ENCODE measurements at places on chromosomes 13 and 19.

GRCh38 chr19:15037586-15037985 lies 11.7 kb upstream of the CASP14 start:
- DNase-seq = no peak

DNA sequence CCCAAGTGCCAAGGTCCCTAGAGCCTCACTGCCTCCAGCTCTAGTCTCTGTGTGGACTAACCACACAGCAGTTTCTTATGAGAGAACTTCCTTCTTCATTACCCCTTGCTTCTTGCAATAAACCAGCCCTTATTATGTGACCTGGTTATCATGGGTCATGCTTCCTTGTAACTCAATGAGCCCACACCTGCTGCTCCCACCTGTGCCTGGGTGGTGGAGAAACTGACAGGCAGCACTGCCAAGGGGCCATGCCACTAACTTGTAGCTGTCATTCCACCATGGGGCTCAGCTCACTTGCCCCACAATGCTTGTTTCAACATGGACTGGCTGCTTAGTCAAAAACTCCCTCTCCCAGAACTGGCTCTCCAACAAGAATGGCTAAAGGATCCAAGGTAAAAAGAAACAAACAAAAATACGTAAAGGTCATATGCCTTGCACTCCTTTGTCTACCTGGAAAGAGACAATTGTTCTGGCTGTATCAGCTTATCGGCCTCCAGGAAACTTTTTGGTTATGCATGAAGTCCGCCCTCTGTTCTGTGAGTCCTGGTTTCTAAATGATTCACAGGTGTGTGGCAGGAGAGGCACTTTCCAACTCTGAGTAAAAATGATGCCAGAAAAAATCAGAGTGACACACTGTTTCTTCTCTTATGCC lies 446.4 kb downstream of the COG6 start:
- no peak for DNase-seq

DNA sequence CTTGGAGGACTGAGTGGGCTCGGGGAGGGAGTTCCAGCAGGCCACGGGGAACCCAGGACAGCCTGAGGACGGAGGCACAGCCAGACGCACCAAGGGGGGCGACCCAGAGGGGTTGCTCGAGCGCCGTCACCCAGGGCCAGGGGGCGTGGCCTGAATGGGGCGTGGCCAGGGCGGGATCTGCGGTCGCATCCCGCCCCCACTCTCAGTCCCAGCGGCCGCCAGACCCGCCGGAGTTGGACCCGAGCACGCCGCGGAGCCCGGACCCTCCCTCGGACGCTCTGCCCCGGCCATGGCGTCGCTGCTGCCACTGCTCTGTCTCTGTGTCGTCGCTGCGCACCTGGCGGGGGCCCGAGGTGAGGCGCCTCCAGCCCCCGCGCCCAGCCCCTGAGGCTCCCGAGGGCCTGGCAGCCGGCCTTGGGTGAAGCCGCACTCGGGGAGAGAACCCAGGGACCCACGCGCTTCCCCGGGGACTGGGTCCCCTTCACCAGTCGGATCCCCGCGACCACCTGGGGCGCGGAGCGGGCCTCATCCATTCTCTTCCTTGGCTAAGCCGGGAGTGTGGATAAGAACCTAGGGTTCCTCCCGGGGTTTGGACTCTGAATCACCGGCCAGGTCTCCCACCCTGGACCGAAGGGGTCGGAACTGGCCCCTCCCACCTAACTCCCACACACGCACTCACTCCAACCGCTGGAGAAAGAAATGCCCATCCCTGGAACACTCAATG lies at the start of gene CILP2:
Gene CILP2, plus strand, starts transcription at position 205 of the 724 bp plus-strand sequence. Its CDS starts 85 bp downstream, at position 290.
- no peak for DNase-seq

DNA sequence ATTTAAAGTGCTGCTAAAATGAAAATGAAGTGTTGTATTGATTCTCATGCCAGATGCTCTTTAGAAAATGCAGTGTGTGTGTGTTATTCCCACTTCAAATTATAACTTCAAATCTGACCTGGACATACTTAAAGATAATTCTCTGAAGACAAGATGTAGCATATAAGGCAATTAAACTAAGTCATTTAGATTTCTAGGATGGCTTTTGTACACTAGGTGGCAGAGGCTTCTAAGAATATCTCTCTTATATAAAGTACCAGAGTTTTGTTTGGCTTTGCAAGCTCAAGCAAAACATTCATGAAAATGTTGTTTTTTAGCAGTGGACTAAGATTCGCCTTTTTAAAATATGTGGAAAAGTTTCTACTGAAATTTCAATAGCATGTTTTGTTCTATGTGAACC lies 407.2 kb downstream of the GPC5 start:
- no peak for DNase-seq

- DNase-seq = no peak
Measured at GRCh38 chr19:50172726-50173125, 9.6 kb upstream of the IZUMO2 start.

- no peak for DNase-seq
Measured at GRCh38 chr19:39130337-39131254, 5.0 kb downstream of the PAK4 start.

- no peak for DNase-seq
Measured at GRCh38 chr13:65592731-65593130, 1637.4 kb downstream of the PCDH9 start.

GRCh38 chr13:21148557-21149258 lies 27.6 kb downstream of the SKA3 start:
- no peak for DNase-seq

- DNase-seq = no peak
Measured at GRCh38 chr19:46179076-46179759, 31.2 kb downstream of the IGFL2 start.

GRCh38 chr19:57380923-57381322 lies 8.7 kb upstream of the ZNF548 start:
- no peak for DNase-seq

DNA sequence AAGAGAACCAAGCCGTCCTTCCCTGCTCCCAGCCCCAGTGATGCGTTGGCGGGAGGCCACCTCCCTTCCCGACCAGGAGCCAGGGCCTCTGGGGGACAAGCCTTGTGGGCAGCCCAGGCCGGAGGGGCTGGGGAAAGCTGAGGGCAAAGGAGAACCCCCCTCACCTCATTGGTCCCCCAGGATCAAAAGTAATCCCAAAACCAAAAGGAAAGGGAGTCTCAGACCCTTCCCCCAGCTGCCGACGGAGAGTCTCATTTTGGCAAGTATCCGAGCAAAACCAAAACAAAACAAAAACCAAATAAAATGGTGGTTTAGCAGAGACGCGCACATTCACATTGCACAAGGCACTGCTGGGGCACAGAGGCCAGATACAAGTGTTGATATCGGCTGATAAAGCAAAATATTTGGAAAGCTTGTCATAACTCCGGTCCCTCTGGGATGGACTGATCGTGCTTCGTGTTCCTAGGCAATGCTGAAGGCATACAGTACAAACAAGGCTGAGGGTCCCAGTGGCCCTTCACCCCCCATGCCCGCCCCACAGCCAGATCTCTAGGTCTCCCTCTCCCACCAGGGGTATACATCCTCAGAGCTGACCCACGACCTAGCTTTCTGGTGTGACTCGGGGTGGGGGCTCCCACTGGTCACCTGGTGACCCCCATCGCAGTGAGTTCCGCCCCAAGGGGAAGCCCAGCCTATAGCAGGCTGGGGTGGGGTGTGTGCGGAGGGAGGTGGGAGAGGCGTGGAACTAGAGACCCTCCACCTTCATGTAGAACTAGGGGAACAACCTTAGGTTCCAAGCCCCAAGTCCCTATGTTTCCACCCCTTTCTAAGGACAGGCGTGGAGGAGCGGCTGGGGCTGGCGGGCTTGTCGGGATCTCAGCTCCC lies 2.1 kb downstream of the CEBPA start:
- no peak for DNase-seq

DNA sequence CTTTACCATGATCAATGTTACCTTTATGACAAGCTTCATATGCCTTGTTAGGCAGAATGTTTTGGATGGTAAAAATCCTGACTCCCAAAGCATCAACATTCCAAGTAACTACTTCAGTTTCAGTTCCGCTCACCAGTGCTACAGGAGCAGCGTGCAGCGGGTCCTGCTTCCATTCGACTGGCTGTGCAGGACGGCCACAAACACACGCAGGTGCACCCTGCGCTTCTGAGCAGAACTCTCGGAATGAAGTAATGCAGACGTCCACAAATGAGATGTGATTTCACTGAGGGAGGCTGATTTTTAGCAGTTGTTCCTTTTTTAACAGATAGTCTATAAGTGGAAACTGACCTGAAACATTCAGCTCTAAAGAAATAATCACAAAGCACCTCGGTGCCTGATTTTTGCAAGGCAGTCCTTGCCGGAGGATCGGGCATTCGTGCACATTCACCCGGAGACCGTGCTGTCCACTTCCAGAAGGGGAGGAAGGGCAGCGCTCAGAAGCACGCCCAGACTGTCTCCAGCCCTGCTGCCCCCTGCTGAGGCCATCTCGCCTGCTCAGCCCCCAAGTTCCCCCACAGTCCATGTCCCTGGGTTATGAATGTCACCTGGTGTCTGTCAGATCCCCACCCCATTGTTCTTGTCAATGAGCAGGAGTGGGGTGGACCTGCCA lies 85.8 kb downstream of the RAB20 start:
- no peak for DNase-seq

DNA sequence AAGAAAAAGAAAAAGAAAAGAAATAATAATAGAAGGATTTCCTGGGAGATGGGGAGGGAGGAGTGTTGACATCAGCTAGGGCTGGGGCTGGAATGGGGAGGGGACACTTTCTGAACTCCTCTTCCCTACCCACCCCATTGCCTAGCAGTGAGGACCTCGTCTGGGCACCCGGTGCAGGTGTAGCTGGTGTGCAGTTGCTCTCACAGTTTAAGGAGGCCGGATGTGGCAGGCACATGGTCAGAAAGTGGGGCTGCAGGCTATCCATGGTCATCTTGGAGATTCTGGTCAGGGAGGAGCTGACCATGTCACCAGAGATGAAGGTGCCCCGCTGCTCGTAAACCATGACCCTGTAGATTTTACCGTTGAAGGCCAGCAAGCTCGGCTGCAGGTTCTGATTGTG lies 8.5 kb upstream of the TUBB4A start:
- no peak for DNase-seq

DNA sequence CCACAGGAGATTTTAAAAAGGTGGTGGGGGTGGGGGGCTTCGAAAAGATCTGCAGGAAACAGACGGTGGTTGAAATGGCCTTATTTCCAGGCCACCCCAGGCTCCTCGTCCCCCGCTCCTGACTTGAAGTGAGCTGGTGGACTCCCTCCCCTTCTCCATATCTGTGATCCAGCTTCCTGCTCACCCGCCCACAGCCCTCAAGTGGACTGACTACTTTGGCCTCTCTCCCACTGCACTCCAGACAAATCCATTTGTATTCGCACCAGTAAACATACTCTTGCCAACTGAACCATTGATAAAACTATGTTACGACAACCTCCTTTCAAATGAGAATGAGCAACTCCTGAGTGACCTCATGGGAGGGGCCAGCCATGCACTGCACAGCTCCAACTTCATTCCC lies 259.5 kb downstream of the COL4A1 start:
- DNase-seq = no peak

DNA sequence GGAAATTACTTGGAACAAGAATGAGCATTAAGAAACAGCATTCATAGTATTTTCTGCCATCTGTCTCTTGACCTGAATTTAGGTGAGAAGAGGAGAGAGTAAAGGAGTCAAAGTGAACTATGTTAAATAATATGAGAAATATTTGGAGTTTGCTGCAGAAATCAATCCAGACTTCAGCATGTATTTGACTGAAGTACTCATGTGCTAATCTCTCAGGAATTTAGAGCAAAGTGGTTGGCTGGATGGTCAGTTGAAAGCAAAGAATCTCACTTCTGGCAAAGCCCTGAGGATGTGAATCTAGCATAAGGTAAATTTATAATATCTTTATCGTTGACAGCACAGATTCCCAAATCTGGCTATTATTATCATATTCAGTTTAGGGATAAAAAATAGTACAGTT lies 394.3 kb downstream of the PCDH17 start:
- no peak for DNase-seq

GRCh38 chr13:21606796-21607195 lies 2.8 kb upstream of the MICU2 start:
- no peak for DNase-seq

DNA sequence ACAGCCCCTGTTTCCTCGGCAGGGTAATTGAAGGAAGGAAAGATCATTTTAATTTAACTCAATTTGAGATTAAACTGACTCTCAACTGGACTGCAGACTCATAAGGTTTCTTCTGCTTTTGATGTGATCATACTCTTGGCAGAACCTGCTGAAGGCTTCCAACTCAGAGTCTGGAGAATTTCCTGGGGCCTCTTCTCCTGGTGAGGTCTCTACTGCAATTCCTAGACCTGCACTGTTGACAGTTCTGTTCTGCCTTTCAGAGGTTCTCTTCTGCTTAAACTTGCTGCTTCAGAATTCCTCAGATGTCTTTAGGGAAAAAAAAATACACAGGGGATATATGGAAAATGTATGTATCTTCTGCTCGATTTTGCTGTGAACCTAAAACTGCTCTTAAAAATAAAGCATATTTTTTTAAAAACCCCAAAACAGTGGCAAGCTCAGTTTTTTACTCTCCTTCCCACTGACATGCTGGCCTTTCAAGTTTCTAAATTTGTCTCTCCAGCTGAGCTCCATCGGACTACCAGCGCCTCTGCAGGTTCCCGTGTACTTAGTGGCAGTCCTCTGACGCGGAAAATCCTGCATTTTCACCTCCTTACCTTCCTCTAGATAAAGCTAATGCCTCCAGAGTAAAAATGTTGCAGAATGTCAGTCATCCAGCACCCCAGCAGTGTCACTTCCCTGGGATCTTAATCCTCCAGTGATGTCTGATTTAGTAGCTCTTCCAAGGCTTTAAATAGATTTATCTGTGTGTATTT lies 733.5 kb upstream of the SGCG start:
- DNase-seq = no peak

DNA sequence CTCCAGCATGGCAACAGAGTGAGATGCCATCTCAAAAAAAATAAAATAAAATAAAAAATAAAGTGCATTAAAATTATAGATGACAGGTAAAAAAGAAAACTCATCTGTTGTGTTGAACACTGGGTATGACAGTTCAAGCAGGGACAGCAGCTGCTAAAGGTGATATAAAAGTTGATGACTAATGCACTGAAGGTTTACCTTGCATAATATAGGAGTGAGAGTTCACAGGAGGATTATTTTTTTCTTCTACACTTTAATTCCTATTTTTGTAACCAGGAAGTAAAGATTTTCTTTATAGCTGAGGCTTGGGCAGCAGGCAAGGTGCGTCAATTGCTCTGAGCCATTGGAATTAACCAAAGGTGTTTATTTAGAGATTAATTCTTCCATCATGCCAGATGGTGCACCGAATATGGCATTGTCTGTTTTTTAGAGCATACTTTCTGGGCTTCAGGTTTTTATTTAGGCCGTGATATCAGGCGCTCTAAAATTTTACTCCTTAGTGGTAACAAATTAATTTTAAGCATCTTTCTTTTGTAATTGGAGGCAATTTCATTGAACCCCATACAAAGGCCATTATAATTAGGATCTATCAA lies 337.0 kb upstream of the SLC10A2 start:
- DNase-seq = no peak
